ENCODE measurements at places on chromosomes 6 and 20.

DNA sequence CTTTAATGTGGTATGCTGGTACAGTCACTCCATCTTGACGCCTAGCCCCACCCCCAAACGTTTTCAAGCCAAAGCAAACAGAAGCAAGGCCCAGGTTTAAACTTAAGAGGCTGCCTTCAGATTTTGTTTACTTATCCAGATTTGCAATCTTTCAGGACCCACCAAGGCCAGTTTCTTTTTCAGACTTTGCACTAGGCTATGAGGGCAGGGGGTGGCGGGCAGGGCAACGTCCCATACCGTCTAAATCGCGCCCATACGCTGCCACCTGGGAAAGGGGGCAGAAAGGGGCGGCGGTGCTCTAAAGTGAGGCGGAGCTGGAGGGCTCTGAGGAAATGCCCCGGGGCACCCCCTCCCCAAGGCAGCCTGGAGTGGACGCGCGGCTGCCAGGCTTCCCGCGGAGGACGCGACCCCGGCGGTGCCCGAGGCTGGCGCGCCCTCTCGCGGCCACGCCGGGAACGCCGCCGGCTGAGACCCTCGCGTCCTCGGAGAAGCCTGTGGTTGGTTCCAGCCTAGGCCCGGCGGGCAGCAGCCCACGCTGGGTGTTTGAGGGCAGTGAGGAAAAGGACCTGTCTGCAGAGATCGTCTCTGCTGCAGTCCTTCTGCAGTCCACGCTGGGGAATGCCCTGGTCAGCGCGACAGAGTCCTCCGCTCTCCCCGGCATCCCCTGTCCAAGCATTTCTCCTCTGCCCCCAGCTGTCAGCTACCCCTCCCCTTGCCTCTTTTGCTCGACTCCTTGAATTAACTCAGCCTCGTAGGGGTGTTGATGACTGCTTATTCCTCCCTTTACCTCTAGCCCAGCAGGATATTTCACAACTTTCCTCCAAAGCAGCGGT, 129.2 kb upstream of the PRND start:
- peak; percentile 63 for DNase-seq

DNA sequence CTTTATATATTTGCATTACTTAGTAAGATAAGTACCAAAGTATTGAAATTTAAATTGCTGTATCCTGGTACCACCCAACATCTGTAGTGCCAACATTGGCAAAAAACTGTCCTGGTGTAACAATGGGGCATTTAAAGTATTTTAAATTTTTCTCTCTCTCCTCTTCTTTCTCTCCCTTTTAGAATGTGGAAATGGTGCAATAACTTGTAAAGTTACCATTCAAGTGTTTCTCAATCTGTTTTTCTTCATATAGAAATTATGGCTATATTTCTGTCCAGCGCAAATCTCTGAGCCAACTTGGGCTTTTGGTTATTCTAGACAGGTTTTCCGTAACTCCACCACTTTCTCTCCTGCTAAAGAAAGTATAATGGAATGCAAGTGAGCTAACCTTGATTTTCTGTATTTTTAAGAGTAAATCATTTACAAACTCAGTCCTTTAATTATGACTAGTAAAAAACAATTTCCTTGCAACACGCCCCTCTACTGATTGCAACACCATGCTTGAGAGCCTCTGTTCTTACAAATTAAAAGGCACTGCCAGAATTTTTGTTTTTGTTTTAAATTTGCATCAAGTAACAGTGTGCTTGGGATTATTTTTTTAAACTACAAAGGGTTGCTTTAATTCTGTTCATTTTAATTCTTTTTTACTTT, 324.2 kb upstream of the CITED2 start:
- DNase-seq, result no peak

- DNase-seq, result no peak
Measured at GRCh38 chr6:56819604-56820003, 135.3 kb upstream of the BEND6 start.

GRCh38 chr6:142833054-142833453, 111.9 kb downstream of the HIVEP2 start:
- peak; percentile 57 for DNase-seq

- DNase-seq, result no peak
Measured at GRCh38 chr6:3208775-3209113, 18.7 kb downstream of the TUBB2B start.

DNA sequence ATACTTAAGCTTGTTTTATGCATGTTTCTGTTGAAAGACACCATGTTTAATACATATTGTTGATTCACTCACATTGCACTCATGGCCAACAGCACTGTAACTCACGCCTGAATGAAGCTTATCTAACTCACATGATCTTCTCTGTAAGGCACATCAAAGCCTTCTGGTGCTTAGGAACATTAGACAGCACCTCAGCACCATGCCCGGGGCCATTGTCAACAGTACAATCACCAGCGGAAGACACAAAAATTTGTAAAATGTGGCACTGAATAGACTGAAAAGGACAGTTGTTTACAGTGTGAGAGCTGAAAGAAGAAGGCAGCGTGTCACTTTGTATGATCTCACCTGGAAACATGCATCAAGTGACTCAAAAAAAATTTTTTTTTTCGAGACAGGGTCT, 8.9 kb upstream of the TCF15 start:
- no peak for DNase-seq

GRCh38 chr6:7454696-7455358, 65.2 kb downstream of the RIOK1 start:
- no peak for DNase-seq

DNA sequence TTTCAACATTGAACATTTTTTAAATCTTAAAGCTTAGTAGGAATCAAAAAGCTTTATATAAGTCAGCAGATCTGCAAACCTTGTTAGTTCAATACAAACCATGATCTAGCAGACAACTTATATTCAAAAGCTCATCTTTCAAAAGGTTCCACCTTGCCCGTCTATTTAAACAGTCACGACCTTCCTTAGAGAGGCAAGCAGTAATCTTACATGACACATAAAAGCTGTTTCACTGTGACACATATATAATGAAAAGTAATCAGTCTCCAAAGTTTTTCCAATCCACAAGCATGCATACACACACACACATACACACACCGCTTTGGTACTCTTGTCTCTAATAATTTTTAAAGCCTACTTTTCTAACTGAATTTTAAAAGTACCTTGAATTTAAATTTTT, 12.9 kb downstream of the SOD2 start:
- no peak for DNase-seq

- DNase-seq, result no peak
Measured at GRCh38 chr6:14276667-14277404, 159.3 kb downstream of the CD83 start.

DNA sequence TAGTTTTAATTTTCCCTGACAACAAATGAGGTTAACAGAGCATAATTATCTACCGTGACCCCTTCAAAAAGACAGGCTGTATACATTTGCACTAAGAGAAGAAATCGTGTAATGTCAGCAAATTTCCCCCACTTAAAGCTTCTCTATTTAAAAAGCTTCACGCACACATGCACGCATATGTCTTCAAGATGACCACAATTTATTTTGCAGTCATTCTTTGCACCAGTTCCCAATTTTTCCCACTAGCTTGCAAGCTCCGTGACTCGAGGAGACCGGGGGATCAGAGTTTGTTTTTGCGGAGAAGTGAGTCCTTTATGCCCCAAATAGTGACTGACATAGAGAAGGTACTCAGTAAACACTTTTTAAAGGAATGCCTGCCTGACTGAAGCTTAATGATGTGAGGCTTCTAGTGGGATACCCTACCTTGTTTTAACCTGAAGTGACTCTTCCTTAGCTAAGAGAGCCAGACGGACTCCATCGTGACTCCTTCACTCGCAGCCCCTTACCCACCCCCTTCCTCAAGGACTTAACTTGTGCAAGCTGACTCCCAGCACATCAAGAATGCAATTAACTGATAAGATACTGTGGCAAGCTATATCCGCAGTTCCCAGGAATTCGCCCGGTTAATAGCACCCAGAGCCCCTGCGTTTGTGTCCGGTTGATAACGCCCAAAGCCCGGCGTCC, 9.3 kb upstream of the NQO2 start:
- peak; percentile 18 for DNase-seq

GRCh38 chr20:47993817-47994216, 208.5 kb upstream of the SULF2 start:
- no peak for DNase-seq

DNA sequence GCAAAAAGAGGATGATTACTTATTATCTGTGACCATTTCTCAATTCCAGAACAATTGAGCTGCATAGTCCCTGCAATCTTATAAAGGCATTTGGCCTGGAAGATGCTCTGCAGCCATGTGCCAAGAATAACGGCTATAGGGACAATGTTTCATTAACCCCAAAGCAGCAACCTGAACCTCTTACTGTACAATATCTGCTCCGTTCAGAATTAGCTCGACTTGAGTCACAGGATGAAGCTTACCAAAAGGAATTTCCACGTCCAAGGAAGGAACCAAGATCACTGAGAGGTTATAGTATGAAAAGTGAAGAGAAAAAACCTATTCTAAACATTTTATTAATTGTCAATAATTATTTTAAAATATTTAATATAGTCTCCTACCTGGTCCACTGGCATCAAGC, 167.3 kb upstream of the GMDS start:
- DNase-seq, result no peak

- no peak for DNase-seq
Measured at GRCh38 chr6:30683980-30684338, 2.5 kb downstream of the PPP1R18 start.

DNA sequence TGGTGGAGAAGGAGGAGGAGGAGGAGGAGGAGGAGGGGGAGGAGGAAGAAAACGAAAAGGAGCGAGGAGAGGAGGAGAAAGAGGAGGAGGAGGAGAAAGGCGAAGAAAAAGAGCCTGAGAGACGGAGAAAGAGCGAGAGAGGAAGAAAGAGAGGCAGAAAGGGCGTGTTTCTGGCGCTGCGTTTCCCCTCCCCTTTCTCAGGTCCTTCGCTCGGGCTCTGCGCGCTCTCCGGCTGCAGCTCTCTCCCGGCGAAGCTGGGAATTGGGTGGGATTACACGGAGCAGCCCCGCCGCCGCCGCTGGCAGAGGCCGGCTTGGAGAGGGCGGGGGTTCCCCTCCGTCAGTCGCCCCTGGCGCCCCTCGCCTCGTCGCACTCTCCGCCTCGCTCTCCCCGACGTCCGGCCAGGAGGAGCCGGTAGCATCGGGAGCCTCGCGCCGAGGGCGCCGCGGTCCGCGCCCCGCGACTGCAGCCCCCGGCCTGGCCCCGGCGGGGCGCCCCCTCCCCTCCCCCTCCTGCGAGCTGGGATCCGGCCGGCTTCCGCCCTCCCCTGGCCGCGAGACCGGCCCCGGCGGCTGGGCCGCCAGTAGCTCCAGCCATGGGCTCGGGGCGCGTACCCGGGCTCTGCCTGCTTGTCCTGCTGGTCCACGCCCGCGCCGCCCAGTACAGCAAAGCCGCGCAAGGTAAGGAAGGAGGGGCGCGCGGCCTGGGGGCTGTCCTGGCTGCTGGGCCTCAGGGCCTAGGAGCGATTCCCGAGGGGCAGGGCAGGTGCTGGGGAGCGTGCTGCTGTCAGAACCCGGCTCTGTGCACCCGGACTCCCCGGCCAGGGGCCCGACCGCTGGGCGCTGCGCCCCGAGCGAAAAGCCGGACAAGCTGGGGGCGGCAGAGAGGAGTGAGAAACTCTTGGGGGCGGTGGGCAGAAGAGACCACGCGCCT, at the start of gene SCUBE3:
SCUBE3 (plus strand) TSS at position 133 of the 933 bp plus-strand sequence; CDS start at position 596, 463 bp downstream.
- DNase-seq, result peak; percentile 13

GRCh38 chr6:133983099-133983939, 30.3 kb downstream of the TBPL1 start:
- peak; percentile 63 for DNase-seq

DNA sequence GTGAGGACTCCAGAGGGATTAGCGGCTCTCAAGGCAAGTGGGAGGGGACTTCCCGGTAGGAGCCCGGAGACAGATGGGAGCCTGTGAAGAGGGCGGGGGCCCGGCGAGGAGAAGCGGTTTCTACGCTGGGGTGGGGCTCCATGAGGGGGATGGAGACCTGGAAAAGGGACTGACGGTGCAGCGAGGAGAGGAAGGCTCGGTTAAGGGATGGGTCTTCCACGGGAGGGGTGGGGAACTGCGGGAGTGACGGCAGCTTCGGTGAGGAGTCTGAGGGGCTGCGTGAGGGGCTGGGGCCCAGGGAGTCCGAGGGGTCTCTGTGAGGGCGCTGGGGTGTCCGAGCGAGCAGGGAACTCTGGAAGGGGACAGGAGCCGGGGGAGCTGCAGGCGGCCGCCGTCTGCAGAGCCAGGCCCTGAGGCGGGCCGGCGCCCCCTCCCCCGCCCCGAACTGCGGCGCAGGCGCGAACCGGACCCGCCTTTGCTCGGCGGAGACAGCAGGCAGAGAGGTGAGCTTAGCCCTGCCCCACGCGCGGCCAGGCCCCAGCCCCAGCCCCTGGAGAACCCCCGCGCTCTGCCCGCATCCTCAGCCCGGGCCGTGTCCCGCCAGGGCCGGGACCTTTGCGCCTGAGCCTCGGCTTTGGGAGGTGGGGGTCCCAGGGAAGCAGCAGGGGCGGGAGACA, at the start of gene NRSN2:
NRSN2 (plus strand) TSS at position 472 of the 677 bp plus-strand sequence. CDS start 2,533 bp downstream, outside the sequence.
- DNase-seq, result peak; percentile 53

DNA sequence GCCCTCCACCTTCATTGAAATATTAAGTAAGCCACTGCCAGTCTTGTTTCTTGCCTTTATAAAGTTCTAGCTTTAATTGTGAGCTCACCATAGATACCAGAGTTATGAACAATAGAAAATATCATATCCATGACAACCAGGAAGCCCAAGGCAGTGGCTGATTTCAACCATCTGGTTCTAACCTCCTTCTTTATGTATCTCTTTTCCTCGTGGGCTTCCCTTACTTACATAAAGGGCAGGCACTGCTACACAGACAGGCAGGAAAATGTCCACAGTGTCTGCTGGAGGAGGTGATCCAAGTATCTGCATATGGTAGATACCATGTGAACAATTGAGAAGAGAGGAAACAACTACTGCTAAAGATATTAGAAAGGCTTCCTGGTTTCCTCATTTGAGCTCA, 65.2 kb upstream of the PRND start:
- DNase-seq, result no peak

DNA sequence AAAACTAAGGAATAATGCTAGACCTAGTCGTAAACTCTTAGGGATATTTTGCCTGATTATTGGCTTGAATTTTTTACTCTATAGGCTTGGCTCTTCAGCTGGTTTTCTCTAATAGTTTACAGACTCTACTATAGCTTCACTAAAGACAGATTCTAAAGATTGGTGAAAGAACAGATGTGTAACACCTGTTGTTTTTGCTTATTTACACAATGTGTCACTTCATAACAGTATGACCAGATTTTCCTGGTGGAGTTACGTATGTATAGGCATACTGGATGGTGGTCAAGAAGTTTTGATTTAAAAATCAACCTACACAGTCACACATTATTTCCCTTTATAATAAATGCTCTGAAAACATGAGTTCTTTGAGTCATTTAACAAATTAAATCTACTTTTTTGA, 4.8 kb downstream of the COL19A1 start:
- no peak for DNase-seq

DNA sequence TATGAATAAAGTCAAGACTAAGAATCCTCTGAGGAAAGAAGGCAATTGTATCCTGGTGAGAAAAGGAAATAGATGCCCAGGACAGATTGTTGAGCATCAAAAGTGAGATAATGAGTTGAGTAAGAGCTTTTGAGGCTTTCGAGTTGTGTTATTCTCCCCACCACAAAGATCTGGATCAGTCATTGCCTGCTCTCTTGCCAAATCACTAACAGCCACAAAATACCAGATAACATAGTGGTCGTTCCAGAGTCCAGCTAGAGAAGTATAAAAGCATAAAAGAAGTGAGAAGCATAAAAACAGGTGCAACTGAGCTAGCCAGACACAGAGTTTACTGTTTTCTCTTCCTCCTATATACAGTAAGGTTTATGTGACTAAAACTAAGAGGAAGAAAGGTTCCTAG, 4.9 kb downstream of the SPINT4 start:
- no peak for DNase-seq
